H1 (cell line): ENCODE measurements at places on chromosomes 13 and 19. TPM values are rescaled to one million over a fixed set of nuclear protein-coding genes. Genes with fewer than 3 reads are reported as not detected.

DNA sequence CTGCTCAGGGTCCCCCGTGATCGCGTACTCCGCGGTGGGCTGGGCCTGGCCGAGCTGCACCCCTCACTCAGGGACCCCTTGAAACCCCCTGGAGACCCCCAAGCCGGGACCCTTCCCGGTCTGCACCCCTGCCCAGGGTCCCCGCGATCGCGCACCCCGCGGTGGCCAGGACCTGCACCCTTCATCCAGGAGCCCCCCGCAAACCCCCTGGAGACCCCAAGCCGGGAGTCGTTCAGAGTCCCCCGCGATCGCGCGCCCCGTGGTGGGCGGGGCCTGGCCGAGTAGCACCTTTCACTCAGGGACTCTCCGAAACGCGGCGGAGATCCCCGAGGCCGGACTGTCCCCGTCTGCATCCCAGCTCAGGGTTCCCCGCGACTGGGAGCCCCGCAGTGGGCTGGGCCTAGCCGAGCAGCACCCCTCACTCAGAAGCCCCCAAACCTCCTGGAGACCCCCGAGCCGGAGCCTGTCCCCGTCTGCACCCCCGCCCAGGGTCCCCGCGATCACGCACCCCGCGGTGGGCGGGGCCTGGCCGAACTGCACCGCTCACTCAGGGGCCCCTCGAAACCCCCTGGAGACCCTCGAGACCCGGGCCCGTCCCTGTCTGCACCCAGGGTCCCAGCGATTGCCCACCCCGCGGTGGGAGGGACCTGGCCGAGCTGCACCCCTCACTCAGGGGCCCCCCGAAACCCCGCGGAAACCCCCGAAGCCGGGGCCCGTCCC lies 748 bp downstream of the LMNB2 start:
- H3K4me3 ChIP-seq: peak overlapping the region; percentile 83
- DNase-seq: no peak
- peaks cover 5% of the 10 kb centered on the region for H3K4me1 ChIP-seq
- H3K27me3 ChIP-seq: no peaks in the 10 kb centered on the region

DNA sequence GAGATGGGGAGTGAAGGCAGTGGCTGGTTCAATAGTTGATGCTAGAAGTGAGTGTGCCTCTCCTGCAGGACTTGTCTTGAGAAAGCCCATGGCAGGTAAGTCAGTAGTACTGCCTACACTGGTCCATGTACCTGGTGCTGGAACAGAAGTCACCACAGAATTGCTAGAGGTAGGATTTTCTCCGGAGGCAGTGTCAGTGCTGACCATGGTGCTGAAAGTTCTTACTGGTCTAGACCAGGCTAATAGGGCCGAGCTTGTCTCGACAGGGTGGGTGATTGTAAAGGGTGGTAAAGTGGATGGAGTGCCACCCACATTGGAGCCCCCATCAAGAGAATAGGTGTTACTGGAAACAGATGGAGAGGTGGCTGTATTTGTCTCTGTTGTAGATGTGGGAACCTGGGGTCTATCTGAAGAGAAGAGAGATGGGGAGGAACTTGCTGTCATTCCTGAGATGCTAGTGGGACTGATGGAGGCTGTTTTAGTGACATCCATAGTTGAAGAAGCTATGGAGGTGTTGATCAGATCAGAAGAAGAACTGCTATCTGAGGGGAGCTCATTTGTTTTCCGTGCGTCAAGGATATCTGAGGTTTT lies 36.6 kb downstream of the MUC16 start:
- no peak overlapping the region for H3K27ac ChIP-seq
- no peaks in the 10 kb centered on the region for H3K27me3 ChIP-seq
- H3K36me3 ChIP-seq: no peaks in the 10 kb centered on the region
- H3K4me3 ChIP-seq: no peak overlapping the region
- H3K4me1 ChIP-seq: no peaks in the 10 kb centered on the region

DNA sequence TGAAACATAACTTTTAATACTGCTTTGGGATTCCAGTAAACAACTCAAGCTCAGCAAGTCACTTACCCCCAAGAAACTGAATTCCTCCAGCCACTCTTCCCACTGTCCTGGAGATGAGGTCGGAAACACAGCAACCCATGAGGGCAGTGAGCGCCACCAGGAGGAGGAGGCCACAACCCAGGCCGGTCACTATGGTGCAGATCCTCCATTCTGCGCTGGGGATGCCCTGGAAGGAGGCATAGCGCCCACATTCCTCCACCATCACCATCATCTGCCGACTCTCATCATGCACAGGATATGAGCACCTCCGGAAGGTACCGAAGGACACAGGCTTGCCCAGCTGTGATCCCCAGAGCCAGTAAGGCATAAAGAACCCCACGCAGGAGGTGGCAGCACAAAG lies 2.2 kb downstream of the LHFPL6 start:
- no peaks in the 10 kb centered on the region for H3K4me1 ChIP-seq
- no peak overlapping the region for H3K27ac ChIP-seq
- no peak overlapping the region for H3K4me3 ChIP-seq
- no peaks in the 10 kb centered on the region for H3K27me3 ChIP-seq
- no peak for DNase-seq
- no peaks in the 10 kb centered on the region for H3K36me3 ChIP-seq

ATP8A2 gene
- total RNA-seq: 8.3 and 8.4 TPM in 2 replicates

CBY2 gene
- total RNA-seq: not detected in 2 replicates

ZNF600 gene
- total RNA-seq: 5.9 and 8.0 TPM in 2 replicates

C19orf73 gene
- total RNA-seq: 1.2 and 2.5 TPM in 2 replicates
